T-helper 17 cell (primary cell): ENCODE measurements at places on chromosomes 7 and 10.

- no peak for DNase-seq
These were observed 721.5 kb downstream of the GRID1 start for GRCh38 chr10:85645053-85645452.

GRCh38 chr7:73699370-73700068 is 16.1 kb downstream of the BUD23 start:
- no peak for DNase-seq

GRCh38 chr7:38451840-38452239 is 178.4 kb upstream of the TARP start:
- DNase-seq: no peak

DNA sequence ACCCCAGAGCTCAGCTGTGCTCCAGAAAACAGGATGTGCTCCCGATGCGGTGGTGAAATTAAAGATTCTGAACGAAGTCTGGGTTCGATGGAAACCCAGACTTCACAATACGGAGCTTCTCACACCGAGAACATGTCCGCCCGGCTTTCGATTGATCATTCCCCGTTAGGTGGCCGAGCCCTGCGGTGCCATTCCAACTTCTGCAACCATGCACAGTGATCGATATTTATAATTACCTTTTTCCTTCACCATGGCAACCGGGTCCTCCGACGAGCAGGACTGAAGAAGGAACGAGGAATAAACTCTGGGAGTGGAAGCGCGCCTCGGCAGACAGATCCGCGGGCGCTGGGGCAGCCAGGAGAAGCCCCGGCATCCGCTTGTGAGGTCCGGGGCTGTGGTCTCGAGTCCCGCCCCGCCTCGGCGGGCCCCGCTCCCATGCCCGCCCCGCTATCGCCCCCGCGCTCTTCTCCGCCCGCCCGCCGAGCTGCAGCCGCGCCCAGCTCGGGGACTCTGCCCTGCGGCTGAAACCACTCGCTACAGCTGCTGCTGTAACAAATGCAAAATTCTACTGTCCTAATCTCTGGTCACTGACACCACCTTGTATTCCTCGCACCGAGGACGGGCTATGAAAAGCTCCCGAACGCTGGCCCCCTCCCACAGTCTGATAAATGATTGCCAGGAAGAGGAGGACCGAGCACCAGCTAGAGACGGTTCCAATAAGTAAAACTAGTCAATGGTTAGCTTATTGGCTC is 26.2 kb downstream of the ABLIM1 start:
- DNase-seq: peak; percentile 22

- no peak for DNase-seq
These were observed 307.6 kb downstream of the FRMD4A start for GRCh38 chr10:14022954-14023672.

DNA sequence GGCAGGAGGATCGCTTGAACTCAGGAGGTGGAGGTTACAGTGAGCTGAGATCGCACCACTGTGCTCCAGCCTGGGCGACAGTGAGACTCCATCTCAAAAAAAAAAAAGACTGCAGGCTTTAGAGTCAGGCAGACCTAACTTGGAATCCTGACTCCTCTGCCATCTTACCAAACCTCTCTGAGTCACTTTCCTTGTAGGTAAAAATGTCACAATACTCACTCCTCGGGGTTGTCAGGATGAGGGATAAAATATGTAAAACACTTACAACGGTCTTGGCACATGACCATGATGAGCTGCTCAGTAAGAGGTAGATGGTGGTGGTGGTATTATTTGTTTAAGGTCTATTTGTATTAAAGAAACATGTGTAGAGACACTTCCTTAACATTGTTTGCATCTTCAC is 154.1 kb upstream of the PDE1C start:
- no peak for DNase-seq

DNA sequence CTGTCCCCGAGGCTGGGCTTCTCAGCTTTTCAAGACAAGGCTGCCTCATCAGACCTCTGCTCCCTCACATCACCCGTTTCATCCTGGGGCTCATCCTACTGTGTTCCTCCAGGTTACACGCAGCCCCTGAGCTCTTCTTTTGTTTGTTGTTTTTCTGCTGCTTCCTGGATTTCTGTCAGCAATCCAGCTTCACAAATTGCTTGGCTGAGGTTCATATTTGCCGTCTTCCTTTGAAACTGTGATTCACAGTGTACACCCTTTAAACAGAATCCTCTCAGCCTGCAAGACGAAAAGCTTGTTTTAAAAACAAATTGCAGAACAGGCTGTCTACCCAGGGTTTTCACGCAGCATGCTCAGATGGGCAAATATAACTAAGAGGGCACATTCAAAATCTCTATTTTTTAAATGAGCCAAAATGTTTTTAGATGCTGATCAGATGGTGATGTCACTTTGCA is 39.1 kb upstream of the PARD3 start:
- DNase-seq: no peak

- no peak for DNase-seq
These were observed 38.4 kb downstream of the CARD11 start for GRCh38 chr7:3005257-3005656.
